ENCODE measurements at places on chromosomes 2 and 18.

- DNase-seq = peak; percentile 16
Observed at GRCh38 chr2:148674063-148675020, 29.8 kb downstream of the EPC2 start.

- no peak for DNase-seq
Observed at GRCh38 chr2:108634011-108634410, 85.3 kb upstream of the RANBP2 start.

DNA sequence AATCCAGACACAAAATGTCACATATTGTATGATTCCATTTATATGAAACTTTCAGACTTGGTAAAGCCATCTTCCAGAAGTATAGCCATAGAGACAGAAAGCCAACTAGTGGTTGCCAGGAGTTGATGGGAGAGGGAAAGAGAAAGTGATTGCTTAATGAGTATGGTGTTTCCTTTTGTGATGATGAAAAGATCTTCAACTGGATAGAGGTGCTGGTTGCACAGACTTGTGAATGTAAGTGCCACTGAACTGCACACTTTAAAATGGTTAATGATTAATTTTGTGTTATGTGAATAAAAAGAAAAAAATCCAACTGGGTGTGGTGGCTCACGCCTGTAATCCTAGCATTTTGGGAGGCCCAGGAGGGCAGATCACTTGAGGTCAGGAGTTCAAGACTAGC, 135.3 kb upstream of the SLC1A4 start:
- no peak for DNase-seq

- peak; percentile 71 for DNase-seq
Observed at GRCh38 chr18:44325903-44326635, 354.6 kb upstream of the SETBP1 start.

DNA sequence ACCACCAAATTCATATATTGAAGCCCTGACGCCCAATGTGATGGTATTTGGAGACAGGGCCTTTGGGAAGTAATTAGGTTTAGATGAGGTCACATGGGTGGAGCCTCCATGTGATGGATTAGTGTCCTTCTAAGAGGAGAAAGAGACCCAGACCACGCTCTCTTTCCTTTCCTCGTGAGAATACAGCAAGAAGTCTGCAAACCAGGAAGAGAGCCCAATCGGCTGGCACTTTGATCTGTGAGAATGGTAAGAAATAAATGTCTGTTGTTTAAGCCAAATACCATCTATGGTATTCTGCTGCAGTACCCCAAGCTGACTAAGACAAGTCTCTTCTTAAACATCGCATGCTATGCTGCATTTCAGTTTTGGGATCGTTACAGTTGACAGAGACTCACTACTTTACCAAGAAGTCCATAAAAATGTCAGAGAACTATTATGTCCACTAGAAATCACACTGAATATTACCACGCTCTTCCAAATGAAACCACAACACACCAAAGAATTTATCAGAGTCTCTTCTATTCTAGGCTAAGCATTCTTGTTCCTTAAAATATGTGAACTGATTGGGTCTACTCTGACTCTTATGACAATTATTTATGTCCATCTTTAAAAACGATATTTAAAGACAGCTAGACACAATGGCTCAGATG, 48.5 kb downstream of the LPIN2 start:
- DNase-seq = no peak

GRCh38 chr2:232265329-232265728, 113.2 kb upstream of the ALPP start:
- DNase-seq = no peak

- DNase-seq = no peak
Observed at GRCh38 chr2:54969295-54969939, 80.8 kb downstream of the RTN4 start.

- DNase-seq = no peak
Observed at GRCh38 chr2:70991142-70991541, 3.5 kb downstream of the TEX261 start.

DNA sequence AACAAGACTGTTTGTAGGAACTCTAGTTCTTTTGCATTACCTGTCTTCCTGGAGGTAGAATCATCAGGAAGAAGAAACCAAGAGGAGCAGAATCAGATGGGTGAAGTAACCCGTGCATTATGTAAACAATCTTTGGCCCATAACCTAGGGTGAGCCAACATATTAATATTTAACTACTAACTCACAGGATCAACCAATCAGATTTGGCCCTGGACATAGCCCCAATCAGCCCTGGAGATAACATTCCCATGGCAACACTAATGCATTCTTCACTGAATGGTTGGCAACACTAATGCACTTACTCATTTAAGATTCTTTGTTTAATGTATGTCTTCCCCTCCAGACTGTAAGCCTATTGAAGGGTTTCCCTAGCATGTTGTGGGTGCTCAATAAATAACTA, 72.0 kb upstream of the CTAGE1 start:
- DNase-seq = no peak

DNA sequence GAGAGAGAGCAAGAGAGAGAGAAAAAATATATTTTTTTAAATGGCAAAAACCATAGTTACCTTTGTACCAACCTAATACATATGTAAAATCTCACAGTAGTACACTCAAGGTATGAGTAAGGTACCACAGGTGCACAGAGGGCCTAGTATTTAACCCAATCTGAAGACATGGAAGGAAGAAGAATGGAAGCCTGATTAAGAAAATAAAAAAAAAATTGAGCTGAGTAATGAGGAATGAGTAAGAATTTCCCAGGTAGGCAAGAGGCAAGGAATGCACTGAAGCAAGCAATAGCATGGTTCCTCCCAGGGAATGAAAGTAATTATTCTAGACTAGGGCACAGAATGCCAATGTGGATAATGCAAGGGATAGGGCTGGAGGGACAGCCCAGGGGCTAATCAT, 294.2 kb downstream of the FIGN start:
- DNase-seq = peak; percentile 2

GRCh38 chr2:128978212-128978611, 659.5 kb upstream of the HS6ST1 start:
- peak; percentile 40 for DNase-seq

DNA sequence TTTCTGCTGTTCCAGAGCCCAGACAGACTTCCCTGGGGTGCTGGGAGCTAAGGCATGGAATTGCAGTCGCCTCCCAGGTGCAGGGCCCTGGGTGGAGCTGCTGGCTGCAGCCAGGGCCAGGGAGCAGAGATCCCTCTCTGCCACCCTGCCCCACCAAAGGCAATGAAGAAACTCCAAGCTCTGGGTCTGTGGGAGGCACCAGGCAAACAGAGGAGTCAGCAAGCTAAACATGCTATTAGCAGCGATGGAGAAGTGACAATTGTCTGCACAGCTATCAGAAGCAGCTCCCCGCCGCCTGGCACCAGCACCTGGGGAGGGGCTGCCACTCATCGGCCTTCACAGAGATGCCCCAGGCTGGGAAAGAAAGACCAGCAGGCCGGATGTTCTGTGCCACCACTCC, 28.0 kb upstream of the COX5B start:
- DNase-seq = no peak

DNA sequence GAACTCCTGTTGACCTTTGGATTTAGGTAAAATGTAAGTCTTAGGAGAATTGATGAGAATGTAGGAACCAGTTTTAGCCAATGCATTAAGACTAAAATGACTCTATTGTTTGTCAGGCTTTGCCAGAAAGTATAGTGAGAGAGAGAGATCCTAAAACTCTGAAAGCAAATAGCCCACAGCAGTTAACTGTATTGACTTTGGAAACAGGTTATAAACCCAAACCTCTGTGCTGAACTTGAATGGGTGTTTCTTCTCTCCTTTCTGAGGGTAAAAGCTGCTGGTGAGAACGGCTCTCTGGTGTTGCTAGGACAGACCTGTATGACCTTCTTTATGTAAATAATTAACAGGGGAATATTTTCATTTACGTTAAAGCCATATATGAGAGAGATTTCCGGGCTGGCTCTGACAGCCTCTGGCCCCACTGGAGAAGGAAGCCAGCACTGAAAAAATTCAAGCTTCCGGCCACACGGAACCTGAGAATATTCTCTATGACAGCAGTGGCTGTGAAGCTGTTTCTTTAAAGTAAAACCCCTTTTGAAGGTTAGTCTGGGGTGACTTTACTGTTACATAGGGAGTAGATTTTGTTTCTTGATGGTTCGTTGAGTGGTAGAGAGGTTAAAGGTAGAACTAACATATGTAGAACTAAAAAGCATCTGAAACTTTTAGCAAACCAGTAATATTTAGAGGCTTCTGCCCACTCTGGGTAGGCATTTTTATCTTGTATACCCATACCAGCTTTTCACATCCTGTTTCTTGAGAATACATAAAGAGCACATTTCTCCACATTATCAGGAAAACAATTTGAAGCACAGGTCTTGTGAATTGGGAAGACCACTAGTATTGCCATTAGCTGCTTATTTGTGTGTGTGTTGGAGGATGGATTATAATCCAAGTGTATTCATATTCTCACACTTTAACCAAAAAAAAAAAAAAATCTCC, 123.8 kb downstream of the SPTBN1 start:
- DNase-seq = no peak

DNA sequence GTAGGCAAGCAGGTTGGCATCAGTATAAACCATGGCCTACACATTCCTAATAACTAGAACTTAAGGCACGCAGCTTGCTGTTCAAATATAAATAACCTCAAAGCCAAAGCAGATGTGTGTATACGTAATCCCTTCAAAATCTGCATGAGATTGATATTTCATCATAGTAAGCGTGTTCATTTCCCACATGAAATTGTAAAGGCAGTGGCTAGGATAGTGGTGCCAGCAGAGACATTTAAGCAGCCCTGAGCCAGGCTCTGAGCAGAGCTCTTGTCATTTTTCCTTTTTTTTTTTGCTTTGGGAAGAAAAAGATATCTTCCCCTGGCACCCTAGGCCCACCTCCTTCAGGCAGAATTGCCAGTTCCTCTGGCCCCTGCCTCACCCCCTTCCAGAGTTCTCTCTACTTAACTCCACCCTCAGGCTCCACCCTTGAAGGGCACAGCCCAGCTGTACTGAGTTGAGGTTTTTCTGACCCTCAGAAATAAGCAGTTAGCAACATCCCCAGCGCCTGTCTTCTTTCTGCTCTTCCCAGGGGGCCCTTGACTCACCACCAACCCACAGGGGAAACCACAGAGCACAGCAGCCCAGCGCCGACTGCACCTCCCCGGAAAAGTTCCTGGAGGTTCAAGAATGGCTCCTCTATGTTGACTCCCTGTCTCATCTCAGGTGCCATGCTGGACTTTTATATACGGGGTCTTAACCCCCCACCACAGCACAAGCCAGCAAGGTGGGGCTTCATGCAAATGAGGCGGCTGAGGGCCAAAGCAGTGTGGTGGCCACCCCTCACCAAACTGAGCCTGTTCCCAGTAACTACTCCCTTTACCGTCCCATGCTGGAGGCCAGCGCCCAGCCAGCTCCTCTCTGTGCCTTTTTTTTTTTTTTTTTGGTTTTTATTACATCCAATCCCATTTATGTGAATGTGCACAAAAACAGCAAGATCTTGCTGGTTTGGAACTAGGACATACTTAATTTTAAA, 84.7 kb downstream of the EHD3 start:
- peak; percentile 69 for DNase-seq

DNA sequence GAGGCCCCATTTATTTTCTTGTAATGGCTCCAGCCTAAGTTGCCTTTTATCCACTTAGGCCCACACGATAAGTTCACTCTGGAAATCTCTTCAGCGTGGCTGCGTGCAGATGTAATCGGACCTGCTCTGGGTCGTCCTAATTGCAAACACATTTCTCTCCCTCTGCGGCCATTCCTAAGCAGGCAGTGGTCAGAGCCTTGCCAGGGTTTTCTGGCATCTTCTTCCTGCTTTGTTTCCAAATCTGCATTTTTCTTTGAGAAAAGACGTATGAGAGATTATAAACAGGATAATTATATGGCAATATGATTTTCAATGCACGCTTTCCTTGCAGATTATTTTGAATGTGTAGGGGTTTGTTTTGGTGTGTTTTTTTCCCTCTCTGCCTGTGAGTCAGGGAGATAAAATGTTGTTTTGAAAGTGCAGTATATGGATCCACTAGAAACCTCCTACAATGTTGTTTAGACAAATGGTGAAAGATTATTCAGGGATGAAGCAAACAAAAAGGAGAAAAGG, 239.4 kb upstream of the TANK start:
- DNase-seq = peak; percentile 57

DNA sequence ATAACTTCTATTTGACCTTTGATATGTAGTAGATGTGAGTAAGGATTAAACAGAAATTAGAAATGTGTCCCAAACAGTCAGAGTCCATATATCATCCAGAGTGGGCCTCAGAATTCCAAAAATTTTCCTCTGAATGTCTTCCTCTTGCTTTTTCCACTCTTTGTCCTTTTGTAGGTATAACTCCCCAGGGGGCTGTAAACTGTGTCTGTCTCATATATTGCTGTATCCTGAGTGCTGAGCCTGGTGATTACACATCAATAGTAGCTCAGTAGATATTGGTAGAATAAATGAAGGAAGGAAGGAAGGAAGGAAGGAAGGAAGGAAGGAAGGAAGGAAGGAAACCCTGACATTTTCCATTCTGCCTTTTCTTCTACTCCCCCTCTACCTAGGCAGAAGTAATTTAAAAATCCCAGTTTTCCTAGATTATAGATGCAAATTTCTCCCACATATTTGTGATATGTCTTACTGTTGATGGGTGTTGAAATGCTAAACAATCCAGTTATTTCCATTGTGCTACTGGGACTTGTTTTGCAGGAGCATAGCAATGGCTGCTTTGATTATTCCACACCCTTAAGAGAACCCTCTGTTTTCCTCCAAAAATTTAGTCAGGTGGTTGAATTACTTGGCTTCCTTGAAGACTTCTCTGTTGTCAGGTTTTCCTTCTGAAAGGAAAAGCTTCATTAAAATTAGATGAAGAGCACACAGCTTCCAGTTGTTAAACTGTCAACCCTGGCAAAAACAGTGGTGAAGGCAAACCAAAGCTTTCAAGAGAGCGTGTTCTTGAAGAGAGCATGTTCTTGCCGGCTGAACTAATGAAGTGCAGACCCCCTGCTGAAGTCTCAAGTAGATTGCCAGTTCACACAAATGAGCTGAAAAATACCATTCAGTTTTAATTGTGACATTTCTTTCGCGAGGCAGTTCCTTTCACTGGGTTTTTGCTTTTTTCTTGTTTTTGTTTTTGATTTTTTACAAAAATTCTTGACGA, 147.8 kb downstream of the KCNE4 start:
- DNase-seq = no peak

DNA sequence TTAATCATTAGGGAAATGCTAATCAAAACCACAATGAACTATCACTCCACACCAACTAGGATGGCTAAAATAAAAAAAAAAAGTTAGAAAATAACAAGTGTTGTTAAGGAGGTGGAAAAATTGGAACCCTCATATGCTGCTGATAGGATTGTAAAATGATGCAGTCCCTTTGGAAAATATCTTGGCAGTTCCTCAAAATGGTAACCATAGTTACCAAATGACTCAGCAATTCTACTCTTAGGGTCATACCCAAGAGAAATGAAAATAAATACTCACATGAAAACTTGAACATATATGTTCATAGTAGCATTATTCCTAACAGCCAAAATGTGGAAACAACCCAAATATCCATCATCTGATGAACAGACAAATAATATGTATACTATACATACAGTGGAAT, 15.7 kb upstream of the ACVR2A start:
- peak; percentile 77 for DNase-seq

- DNase-seq = no peak
Observed at GRCh38 chr2:142472382-142472781, 341.6 kb upstream of the LRP1B start.

DNA sequence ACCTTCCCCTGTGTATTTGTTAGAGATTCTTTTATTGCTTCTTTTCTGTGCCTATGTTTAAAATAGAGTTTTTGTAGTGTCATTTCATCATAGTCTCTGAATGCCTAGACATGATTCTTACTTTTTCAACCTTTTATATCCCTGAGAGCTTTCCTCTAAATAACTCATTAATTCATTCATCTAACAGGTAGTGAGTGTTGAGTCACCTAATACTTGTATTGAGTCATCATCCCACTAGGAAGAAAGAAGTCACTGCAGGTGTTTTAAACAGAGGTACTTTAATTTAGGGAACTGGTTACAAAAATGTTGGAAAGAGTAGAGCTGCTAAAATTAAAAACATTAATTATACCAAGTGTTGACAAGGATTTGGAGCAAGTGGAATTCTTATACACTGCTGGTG, 18.5 kb upstream of the NMS start:
- DNase-seq = no peak
